ENCODE measurements at places on chromosomes 12 and 14.
A peak's percentile ranks its signal among the peaks of the same experiment; 100 is the strongest.

- DNase-seq = no peak
Observed at GRCh38 chr14:66119606-66120231, 366.5 kb upstream of the CCDC196 start.

GRCh38 chr14:105080161-105080560 lies 14.9 kb upstream of the GPR132 start:
- no peak for DNase-seq

GRCh38 chr12:105538880-105539279 lies 208.4 kb downstream of the C12orf75 start:
- DNase-seq = peak; percentile 33

- DNase-seq = no peak
Observed at GRCh38 chr12:25970082-25970481, 11.6 kb downstream of the RASSF8 start.

- no peak for DNase-seq
Observed at GRCh38 chr12:68271346-68271745, 17.9 kb upstream of the IL22 start.

DNA sequence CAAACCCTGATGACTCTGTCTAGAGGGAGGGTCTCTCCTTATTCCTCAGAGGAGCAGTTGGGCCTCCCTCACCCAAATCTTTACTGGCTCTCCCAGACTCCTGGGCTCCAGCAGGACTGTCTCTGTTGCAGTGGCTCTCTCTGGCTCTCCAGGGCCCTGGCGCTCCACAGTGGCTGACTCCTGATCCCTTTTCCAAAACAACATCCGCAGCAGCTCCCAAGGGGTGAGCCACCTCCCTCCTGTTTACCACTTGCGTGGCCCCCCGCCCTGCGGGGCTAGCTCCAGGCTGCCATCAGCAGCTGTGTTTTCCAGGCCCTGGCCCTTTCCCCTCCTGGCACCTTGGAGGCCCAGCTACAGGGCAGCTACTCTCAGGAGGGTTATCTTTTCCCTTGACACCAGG lies 123.5 kb downstream of the CALM1 start:
- DNase-seq = no peak

- no peak for DNase-seq
Observed at GRCh38 chr12:90925562-90925961, 29.4 kb downstream of the CCER1 start.

DNA sequence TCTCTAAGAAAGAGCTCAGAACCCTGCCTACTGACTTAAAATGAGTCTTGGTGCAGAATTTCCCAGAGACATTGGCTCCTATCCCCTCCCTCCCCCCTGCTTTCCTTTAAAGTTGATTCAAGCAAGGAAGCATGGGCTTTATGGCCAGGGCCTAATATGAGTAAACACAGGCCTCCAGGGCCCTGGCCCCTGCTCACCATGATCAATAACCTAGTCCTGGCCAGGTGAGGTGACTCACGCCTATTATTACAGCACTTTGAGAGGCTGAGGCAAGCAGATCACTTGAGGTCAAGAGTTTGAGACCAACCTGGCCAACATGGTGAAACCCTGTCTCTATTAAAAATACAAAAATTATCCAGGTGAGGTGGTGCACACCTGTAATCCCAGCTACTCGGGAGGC lies 165.1 kb upstream of the TMCC3 start:
- DNase-seq = no peak

GRCh38 chr14:92603309-92604242 lies 90.0 kb downstream of the RIN3 start:
- DNase-seq = peak; percentile 81

DNA sequence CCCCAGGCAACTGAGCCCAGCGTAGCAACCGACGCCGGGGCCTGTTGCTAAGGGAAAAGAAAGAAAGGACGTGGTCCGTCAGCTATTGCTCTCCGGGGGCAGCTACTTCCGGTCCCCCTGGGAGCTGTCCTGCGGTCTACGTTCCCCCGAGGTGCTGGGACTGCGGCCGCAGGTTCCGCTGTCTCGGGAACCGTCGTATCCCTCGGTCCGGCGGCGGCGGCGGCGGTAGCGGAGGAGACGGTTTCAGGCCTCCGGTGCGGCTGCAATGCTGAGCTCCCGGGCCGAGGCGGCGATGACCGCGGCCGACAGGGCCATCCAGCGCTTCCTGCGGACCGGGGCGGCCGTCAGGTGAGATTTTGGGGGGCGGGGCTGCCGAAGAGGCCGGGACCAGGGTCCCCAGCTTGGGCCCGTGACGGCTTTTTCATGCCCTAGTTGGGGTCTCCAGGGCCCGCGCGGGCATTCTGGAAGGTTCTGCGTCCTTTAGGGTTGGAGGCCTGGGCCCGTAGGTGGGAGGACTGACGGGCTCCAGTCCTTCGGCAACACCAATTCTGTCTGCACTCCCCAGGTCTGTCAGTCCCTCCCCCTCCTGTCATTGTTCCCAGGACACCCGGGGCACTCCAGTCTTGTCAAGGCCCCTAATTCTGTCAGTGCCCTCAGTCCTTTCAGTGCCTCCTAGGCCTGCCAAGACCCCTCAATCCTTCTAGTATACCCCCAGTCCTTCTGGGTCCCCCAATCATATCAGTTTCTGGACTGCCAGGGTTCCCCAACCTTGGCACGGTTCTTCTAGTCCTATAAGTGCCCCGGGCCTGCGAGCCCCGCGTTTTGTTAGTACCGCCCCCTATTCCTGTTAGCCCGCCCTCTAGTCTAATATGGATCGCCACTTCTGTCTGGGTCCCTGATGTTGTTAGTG lies at the start of gene USP30:
Gene USP30 (plus strand): TSS at position 163 of the 910 bp plus-strand sequence. CDS start 103 bp downstream, at position 266.
- peak; percentile 87 for DNase-seq

GRCh38 chr12:57127726-57128518 lies at the start of gene LRP1:
LRP1 (plus strand) TSS chr12:57128483; CDS start chr12:57128965, 482 bp downstream.
- DNase-seq = peak; percentile 92

- DNase-seq = no peak
Observed at GRCh38 chr12:56998981-56999380, 7.4 kb downstream of the ZBTB39 start.

DNA sequence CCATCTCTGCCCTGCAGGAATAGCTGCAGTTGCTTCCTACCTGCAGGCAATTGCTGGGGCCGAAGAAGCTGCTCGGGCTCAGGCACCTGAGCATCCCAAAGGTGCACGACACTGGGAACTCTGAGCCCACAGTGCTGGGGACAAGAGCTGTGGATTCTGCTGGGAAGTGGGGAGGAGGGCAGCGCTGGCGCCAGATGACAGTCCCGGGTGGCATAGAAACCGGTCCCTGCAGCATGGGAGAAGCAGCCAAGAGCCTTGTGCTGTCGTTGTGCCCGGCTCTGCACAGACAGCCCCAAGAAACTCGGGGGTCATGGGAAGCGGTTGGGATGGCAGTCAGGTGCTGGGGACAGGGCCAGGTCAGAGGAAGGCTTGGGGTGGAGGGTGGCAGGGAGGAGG lies 529 bp downstream of the LRTM2 start:
- DNase-seq = no peak

GRCh38 chr14:24274101-24274543 lies 2.7 kb upstream of the RABGGTA start:
- no peak for DNase-seq

- DNase-seq = no peak
Observed at GRCh38 chr12:98750511-98750910, 105.4 kb downstream of the APAF1 start.
